ENCODE measurements at places on chromosomes 5 and 9. TPM values are rescaled to one million over a fixed set of nuclear protein-coding genes. Genes with fewer than 3 reads are reported as not detected.

JMY gene
- 12.0 TPM for total RNA-seq

TGFBI gene
- total RNA-seq: 43.2 TPM

TPPP gene
- 4.7 TPM for total RNA-seq

GALNT12 gene
- 5.4 TPM for total RNA-seq

ARL14EPL gene
- total RNA-seq: not detected

ANKRD20A1 gene
- total RNA-seq: 18.2 TPM

LURAP1L gene
- total RNA-seq: 14.5 TPM

GNAQ gene
- 31.9 TPM for total RNA-seq

MARCOL gene
- not detected for total RNA-seq

WDR31 gene
- total RNA-seq: 2.0 TPM

N4BP3 gene
- total RNA-seq: 4.9 TPM

SLC36A3 gene
- total RNA-seq: not detected

ERCC8 gene
- total RNA-seq: 5.9 TPM

BTNL3 gene
- total RNA-seq: not detected

SLC34A1 gene
- not detected for total RNA-seq

LRRC8A gene
- 110 TPM for total RNA-seq

PLPPR1 gene
- total RNA-seq: not detected

ATP6V0E1 gene
- total RNA-seq: 121 TPM

TRIM14 gene
- total RNA-seq: 25.8 TPM

KCNN2 gene
- 3.4 TPM for total RNA-seq

STPG3 gene
- total RNA-seq: not detected

ADAMTS19 gene
- total RNA-seq: 1.7 TPM

PRUNE2 gene
- total RNA-seq: 75.6 TPM

C5orf52 gene
- total RNA-seq: not detected

PCDHGB3 gene
- total RNA-seq: 5.4 TPM

NSG2 gene
- 7.1 TPM for total RNA-seq

C7 gene
- 385 TPM for total RNA-seq

GCNT4 gene
- 2.5 TPM for total RNA-seq

SLC23A1 gene
- total RNA-seq: not detected

GABRG2 gene
- total RNA-seq: 0.74 TPM

KCNT1 gene
- total RNA-seq: not detected

TRPM3 gene
- total RNA-seq: 0.25 TPM

ENC1 gene
- 7.1 TPM for total RNA-seq

SH3GL2 gene
- not detected for total RNA-seq

NPM1 gene
- total RNA-seq: 526 TPM

ORM2 gene
- not detected for total RNA-seq

ANKDD1B gene
- total RNA-seq: not detected

LCN9 gene
- total RNA-seq: not detected

LHX2 gene
- total RNA-seq: not detected

ARPC5L gene
- total RNA-seq: 28.5 TPM

GDNF gene
- total RNA-seq: 0.98 TPM

C9orf153 gene
- total RNA-seq: not detected

IFNA21 gene
- not detected for total RNA-seq

RFESD gene
- 1.2 TPM for total RNA-seq

TAF11L5 gene
- total RNA-seq: not detected

NUTM2G gene
- total RNA-seq: not detected

LHX3 gene
- total RNA-seq: not detected

PKD2L2 gene
- not detected for total RNA-seq

ANKRD34B gene
- total RNA-seq: not detected

TENT4A gene
- total RNA-seq: 38.1 TPM

PPP3R2 gene
- not detected for total RNA-seq

Measured in vagina (tissue), 2 donors.